Caki2 (cell line): ENCODE measurements at places on chromosomes 5 and 9.

- no peak for DNase-seq
Measured at GRCh38 chr5:68463606-68464005, 248.1 kb downstream of the PIK3R1 start.

DNA sequence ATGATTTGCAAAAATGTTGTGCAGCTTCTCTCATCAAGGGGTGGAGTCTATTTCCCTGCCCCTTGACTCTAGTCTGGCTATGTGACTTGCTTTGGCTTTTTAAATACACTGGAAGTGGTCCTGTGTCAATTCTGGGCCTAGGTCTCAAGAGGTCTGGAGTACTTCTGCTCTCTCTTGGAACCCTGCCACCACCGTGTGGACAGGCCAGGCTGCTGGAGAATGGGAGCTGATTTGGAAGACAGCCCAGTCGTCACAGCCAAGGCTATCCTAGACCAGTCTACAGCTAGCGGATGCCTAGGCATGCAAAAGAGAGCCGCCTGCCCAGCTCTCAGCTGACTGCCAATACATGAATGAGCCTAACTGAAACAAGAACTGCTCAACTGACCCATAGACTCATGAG is 56.7 kb upstream of the CLINT1 start:
- no peak for DNase-seq

GRCh38 chr5:143376911-143377813 is 26.3 kb downstream of the NR3C1 start:
- DNase-seq, result peak; percentile 47

DNA sequence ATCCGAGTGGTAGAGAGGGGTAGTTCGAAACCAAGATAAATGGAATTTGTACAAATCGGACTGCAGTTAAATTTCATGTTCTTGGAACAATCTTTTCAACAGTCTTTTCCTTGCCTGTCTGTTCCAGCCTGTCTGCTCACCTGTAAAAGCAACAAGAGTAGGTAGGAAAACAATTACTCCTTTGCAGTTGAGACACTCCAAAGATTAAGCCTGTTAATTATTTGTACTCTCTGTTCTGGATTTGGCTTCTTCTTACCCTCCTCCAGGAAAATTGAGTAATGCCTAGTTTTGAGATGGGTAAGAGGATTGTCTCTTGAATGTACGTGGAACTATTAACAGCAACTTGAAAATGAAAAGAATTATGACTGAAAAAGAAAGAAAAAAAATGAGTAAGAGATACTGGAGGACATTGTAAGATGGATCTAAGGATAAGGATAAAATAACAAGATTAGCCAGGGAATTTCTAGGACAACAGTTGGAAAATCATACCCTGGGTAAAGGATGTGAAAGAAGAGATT is 24.3 kb downstream of the SPAAR start:
- DNase-seq, result no peak
